NCI-H2081 (cell line): ENCODE measurements at places on chromosomes 11 and 22.

- no peak for DNase-seq
Observed at GRCh38 chr11:30285416-30286121, 37.3 kb upstream of the ARL14EP start.

DNA sequence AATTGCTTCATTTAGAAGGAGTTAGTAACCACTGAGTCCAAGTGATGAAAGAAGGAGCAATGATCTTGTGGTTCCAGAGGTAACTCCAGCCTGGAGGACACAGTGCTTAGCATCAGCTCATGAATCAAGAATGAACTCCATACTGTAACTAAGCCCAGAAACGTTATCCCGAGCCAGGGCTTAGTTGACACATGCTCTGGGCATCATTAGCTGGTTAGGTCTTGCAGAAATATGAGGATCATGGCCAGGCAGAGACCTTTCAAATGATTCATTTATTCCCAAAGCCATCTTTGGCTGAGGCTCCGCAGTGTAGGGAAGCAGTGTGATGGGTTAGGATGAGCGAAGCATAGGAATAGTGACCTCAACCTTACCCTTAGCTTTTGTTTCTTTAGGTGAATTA, 277.4 kb downstream of the FAM76B start:
- DNase-seq, result no peak

- DNase-seq, result no peak
Observed at GRCh38 chr11:27255447-27255828, 107.6 kb downstream of the CCDC34 start.

DNA sequence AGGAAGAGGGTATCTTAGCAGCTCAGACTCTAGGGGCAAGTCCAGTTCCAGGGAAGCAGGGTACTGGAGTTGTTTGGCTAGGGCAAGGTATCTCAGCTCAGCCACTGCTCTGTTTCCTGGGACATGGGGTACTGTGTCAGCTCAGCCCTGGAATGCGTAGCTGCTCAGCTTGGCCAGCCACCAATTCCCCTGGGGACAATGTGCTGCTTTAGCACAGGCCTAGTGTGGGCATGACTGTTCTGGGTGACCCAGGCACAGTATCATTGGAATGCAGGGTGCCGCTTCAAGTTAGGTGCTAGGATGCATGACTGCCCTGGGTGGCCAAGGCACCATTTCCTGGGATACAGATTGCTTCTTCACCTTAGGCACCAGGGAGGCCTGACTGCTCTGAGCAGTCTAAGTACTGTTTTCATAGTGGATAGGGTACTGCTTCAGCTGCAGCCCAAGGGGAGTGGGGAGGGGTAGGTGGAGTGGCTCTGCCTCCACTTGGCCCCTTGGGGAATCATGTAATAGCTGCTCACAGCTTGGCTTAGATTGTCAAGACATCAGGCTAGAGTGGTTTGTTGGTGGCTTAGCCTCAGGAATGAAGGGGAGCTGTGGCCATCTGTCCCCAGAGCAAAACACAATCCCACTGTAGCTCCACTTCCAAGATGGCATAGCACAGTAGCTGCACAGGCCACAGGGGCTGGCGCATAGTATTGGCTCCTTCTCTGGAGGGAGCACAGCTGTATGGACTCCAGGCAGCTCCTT, 36.0 kb downstream of the MADD start:
- DNase-seq, result no peak
